ENCODE measurements at places on chromosomes 4 and X.

- no peak for DNase-seq
Observed at GRCh38 chrX:107123750-107124149, 5.1 kb upstream of the RBM41 start.

DNA sequence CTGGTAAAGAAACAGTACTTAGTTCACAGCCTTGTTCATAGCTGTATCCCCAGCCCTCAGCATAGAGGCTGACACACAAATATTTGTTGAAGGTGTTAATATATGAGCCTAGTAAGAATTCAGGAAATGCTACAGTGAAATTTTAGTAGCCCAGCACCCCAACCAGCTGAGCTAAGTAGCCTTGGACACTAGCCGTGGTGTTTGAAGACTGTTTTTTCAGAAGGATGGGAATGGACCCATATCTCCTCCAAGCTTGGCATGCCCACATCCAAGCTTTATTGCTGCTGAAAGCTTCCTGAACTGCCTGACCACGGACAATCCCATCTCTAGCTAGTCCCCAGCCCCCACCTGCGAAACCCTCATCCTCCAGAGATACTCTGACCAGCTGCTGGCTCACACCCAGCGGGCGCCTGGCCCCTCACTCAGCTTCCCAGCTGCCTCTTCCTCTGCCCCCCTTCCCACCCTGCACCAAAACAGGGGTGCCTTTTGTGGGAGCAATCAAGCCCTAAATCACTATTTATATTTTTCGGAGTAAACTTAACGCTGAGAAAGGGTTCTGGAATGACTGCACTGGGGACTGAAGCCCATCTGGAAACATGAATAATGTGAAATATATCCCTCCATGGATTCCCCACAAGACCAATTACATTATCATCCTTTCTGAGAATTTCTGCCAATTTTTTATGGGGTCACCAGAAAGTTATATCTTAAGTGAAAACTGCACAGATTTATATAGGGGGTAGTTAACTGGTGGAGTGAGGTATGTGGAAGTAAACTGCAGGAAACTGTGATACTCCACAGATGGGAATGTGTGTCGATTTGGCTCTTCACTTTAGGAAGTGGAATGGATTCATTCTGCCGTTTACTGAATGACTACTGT, 41.1 kb upstream of the CBR4 start:
- DNase-seq, result no peak

- no peak for DNase-seq
Observed at GRCh38 chrX:151384807-151385206, 12.2 kb upstream of the VMA21 start.

DNA sequence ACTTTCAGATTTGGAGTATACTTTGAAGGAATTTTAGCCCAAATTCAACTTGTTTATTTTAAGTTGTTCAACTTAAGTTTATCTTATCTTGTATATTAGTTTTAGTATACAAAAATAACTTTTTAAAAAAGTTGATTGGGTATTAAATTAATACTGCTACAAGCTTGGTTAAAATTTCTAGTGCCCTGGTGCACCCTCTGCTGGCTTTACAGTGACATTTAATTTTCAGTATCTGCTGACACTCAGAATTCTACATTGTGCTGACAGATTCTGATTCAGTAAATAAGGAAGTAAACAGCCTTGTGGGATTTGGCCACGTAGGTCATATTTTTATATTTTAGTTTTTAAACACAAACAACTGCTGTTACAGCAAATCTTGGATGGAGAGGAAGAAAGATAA, 2.9 kb downstream of the EDA start:
- peak; percentile 8 for DNase-seq

DNA sequence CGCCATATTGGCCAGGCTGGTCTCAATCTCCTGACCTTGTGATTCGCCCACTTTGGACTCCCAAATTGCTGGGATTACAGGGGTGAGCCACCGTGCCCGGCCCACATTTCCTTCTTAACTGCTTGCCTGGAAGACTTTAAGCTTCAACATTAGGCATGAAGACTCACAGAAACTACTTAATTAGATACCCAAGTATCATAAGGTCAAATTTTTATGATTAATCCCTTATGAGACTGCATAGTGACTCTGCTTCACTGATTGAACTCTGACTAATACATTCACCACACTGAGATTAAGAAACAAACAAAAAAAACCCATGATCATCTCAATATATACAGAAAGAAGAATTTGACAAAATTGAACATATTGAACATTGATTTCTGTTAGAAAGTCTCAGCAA, 87.4 kb upstream of the KCTD8 start:
- no peak for DNase-seq

DNA sequence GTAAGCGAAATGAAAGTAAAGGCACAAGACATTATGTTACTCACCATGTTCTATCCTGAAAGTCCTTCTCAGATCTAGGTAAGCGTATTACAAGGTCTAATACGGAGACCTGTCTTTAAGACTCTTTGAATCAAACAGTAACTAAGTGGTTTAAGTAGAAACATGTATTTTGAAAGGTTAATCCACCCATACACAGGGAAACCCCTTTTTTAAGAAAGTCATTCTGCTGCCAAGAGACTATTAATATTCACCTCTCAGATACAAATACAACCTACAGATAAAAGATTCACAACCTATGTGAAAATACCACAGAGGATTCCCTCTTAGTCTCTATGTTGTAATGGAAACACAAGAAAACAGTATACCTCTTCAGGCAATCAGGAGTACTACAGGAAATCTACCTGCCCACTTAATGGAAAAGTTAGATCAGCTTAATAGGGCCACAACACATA, 63.2 kb upstream of the TNIP3 start:
- DNase-seq, result no peak

DNA sequence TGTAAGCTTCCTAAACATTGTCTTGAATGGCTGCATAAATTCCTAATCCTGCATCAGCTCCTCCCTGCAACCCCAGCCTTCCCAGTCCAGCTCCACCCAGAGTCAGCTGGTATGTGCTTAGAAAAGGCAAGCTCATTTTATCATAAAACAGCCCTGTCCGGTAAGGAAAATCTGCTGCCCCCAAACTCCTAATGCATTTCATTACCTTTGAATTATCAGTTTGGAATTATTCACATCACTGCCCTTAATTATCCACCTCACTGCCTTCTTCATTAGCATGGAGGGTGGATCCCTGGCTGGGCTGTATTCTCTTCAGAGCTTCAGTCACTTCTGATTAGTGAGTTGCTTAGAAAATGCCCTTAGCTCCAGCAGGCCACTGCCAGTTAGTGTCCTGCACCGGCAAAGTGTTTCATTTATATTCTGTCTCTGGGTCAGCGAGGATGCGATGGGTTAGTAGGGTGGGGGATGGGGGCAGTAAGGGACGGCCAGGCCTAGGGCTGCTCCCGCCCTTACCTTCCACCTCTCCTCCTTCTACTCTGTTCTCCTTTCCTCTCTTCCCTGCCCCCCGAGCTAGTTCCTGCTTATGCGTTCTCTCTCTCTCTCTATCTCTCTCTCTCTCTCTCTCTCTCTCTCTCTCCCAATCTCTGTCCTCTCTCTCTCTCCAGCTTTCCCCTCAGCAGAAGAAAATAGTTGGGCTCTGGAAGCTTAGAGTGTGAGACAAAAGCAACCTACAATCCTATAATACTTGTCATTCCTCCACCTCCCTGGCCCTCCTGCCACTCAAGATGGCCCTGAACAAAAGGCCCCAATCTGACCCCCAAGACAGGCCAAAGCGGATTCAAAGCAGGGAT, 174.8 kb upstream of the KLF3 start:
- no peak for DNase-seq

DNA sequence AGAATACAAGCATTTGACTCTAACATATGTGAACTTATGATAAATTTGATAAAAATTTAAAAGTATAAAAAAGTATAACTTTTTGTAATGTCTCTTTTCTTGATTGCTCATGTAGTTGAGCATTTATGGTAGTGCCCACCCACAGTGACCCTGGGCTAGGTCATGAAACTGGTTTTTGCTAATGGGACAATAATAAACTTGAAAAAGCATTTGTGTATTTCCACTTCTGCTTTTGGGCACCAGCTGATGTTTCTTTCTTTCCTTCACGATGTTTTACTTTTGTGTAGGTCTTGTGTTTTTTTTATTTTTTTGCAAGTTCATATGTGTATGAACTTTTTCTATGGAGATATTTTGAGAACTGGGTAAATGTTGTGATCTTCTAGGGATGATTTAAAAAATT, 313.1 kb downstream of the CBLL2 start:
- DNase-seq, result no peak

DNA sequence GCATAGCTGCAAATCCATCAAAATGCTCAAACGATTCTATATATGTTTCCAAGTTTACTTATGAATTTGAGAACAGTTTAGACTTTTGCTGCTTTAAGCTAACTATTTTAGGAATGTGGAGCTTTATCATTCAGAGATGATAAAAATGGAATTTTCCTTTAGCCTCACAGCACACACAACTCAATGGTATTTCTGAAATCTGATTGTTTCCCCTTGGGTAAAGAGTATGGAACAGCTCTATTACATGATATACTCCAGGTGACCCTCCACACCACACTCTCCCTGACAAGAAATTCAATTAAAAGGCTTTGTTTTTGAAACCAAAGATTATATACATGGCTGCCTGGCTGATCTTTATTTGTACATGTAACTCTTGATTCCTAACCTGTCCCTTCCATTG, 120.0 kb downstream of the LUZP4 start:
- no peak for DNase-seq

GRCh38 chr4:141028024-141028529, 105.2 kb downstream of the RNF150 start:
- DNase-seq, result no peak

DNA sequence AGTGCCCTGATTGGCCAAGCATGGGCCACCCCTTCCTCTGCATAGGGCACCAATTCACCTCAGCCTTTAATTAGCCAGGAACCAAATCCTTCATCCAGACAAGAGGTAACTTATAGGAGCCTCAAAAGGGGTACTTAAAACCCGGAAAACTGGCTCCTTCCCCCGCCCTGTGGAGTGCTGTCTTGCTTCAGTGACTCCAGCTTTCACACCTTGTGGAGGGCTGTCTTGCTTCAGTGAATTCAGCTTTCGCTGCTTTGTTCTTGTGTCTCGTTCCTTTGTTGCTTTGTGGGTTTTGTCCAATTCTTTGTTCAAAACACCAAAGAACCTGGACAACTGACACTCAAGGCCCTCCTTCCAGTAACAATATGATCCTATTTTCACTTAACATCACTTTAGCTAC, 82.2 kb upstream of the FRG1 start:
- no peak for DNase-seq

GRCh38 chrX:67780694-67781109, 236.9 kb downstream of the AR start:
- DNase-seq, result peak; percentile 20

GRCh38 chrX:70769659-70770227, 138.8 kb downstream of the TEX11 start:
- no peak for DNase-seq

GRCh38 chr4:144480068-144480467, 165.9 kb upstream of the HHIP start:
- no peak for DNase-seq

GRCh38 chr4:175953960-175954521, 111.6 kb upstream of the WDR17 start:
- no peak for DNase-seq

GRCh38 chr4:171985129-171985528, 171.9 kb downstream of the GALNTL6 start:
- no peak for DNase-seq

DNA sequence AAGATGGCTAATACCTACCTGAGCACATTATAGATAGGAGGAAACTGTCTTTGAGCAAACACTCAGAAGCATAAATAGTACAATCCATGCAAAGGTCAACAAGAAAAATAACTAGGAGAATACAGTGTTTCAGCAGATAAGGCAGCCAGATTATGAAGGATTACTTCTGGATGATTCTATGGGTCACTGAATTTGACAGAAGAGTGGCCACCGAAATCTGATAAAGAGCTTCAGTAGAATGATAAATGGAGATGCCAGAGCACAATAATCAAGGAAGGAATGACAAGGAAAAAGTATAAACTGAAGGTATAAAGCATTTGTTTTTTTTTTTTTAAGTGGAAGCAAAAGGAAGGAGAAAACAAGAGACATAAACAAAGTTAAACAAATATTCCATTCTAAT, 58.7 kb downstream of the ELF2 start:
- no peak for DNase-seq

- no peak for DNase-seq
Observed at GRCh38 chr4:7001271-7001670, 41.9 kb upstream of the TADA2B start.

DNA sequence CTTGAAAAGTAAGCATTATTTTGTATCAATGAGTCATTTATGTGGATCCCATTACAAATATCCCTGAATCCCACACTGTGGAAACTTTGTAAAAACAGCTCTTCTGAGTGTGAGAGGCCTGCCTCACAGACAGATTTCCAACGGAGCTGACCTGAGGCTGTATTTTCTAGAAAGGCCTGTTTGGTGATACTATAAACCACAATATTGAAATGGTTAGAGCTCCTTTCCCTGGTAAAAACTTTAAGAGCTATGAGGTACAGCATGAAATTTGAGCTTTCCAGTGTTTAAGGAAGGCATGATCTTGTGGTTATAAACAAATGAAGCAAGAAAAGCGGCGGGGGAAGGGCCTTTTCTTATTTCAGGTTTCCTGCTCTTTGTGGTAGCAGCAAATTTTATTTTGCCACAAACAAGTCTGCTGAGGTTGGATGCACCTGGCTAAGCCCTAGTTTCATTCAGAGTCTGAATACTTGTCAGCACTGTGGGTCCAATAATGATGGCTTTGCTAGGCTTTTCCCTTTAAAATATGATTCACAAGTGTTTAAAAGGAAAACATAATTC, 86.8 kb upstream of the ETNPPL start:
- no peak for DNase-seq

- peak; percentile 39 for DNase-seq
Observed at GRCh38 chrX:103918571-103919269, 43.7 kb upstream of the TMSB15B start.

- DNase-seq, result peak; percentile 2
Observed at GRCh38 chr4:96352051-96352517, 512.2 kb downstream of the PDHA2 start.

- no peak for DNase-seq
Observed at GRCh38 chrX:34437586-34437985, 219.5 kb downstream of the TMEM47 start.

DNA sequence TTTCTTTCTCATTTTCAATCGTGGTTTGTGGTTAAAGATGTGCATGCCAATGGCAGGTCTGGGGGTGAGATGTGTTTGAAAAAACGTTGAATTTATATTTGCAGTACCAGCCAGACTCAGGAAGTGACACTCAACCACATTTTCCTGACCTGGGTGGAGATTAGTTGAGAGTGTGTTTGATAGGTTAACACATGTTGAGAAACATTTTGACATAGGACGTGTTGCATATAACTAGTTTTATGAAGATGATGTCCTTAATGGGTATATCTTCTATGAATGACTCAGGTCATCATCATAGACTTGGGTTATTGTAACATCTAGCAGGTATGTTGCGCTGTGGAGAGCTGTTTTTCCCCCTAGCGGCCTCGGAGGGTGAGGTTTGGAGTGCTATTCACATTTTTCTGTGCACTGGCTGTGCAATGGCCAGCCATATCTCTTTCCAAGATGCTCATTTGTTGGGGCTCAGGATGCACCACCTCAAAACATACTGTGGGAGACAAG, 21.7 kb upstream of the CD38 start:
- no peak for DNase-seq
